GM23338 (cell line): ENCODE measurements at places on chromosomes 2 and 18. TPM values are rescaled to one million over a fixed set of nuclear protein-coding genes. Genes with fewer than 3 reads are reported as not detected.

LOXHD1 gene
- total RNA-seq = 0.16 and 0.17 TPM in 2 replicates

IL1A gene
- total RNA-seq = 0.19 and 0.73 TPM in 2 replicates

GREB1 gene
- total RNA-seq = 35.0 and 36.5 TPM in 2 replicates

COLEC11 gene
- total RNA-seq = 0.43 and 1.3 TPM in 2 replicates

CD8B2 gene
- total RNA-seq = not detected in 2 replicates

UGT1A4 gene
- not detected in 2 replicates for total RNA-seq

CCDC68 gene
- 1.2 and 1.6 TPM in 2 replicates for total RNA-seq

GPD2 gene
- total RNA-seq = 67.4 and 83.2 TPM in 2 replicates

OTX1 gene
- total RNA-seq = 0.74 and 1.3 TPM in 2 replicates

HEATR5B gene
- 13.7 and 18.8 TPM in 2 replicates for total RNA-seq

ZNF514 gene
- 5.7 and 7.2 TPM in 2 replicates for total RNA-seq

BOLL gene
- total RNA-seq = 0.04 TPM in 1 of 2 replicates, not detected in the other

RAB17 gene
- 21.4 and 26.9 TPM in 2 replicates for total RNA-seq

HJURP gene
- 49.2 and 54.8 TPM in 2 replicates for total RNA-seq

SFTPB gene
- total RNA-seq = not detected in 2 replicates

IL18RAP gene
- total RNA-seq = not detected in 2 replicates

TBR1 gene
- total RNA-seq = not detected in 2 replicates

ASXL3 gene
- total RNA-seq = 1.4 and 2.6 TPM in 2 replicates

ITGA4 gene
- 2.4 and 4.6 TPM in 2 replicates for total RNA-seq

MARCO gene
- total RNA-seq = not detected in 2 replicates

DES gene
- total RNA-seq = 2.0 and 6.1 TPM in 2 replicates

SDC1 gene
- 40.6 and 43.0 TPM in 2 replicates for total RNA-seq

SATB2 gene
- 5.7 and 6.0 TPM in 2 replicates for total RNA-seq

LYG1 gene
- 0.35 TPM in 1 of 2 replicates, not detected in the other for total RNA-seq

DNA sequence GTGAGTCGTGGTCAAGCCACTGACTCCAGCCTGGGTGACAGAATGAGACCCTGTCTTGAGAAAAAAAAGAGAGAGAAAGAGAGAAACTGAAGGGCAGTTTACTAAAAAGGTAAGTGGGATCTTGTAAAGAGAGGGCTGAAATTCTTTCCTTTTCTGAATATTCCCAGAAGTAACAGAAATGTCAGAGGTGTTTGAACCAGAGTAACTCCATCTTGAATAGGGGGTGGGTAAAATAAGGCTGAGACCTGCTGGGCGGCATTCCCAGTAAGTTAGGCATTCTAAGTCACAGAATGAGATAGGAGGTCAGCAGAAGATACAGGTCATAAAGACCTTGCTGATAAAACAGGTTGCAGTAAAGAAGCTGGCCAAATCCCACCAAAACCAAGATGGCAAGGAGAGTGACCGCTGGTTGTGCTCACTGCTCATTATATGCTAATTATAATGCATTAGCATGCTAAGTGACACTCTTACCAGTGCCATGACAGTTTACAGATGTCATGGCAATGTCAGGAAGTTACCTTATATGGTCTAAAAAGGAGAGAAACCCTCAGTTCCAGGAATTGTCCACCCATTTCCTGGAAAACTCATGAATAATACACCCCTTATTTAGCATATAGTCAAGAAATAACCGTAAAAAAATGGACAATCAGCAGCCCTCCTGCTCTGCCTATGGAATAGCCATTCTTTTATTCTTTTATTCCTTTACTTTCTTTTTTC, 1334.3 kb upstream of the ZEB2 start:
- DNase-seq = no peak

DNA sequence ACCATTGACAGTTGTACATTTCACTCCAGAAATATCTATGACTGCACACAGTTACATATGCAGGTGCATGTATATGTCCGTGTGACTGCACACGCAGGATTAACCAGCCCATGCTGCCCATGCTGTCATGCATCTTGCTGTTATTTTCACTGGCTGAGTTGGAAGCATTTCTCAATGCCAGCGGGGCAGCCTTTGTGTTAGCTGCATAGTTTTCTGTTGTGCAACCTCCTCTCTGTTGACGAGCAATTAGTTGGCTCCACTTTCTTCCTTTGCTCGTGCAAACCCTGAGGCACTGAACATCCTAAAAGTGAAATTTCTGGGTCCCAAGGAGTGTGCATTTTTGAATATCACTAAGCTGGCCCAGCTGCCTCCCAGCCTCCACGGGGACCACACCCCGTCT, 133.4 kb upstream of the GLI2 start:
- DNase-seq = no peak

- peak; percentile 41 for DNase-seq
Measured at GRCh38 chr2:28457237-28457636, 38.6 kb upstream of the PLB1 start.

DNA sequence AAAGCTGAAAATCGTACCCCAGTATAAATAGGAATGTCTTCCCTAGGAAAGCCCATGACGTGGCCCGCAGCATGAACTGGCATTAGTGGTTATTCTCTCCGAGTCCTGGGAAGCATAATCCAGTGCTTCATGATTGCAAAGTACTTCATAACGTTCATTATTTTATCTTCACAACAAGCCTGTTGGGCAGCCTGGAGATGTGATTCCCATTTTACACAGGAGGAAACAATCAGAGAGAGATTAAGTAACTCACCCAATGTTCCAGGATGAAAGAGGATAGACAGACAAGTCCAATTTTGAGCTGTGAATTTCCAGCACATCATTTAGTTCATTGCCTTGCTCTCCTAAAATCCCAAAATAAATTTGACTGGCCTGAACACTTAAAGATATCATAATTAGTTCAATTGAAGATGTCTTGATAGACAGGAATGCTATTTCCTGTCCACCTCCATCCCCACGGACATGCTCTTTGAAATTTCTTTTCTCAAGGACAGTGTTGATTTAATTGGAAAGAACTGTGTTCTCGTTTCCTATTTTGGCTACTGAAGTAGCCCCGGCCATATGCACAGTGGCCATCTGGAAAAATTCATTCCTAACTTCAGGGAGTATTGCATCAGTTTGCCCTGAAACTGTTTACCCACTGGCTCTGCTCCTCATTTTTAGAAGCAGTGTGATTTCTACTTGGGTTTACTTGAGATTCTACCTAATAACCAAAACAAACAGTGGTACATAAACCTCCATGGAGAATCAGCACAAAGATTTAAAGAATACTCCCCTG, 93.9 kb downstream of the VWC2L start:
- DNase-seq = no peak

- no peak for DNase-seq
Measured at GRCh38 chr2:76829374-76830234, 692.6 kb downstream of the LRRTM4 start.

GRCh38 chr18:50441016-50441415, 66.2 kb downstream of the SKA1 start:
- DNase-seq = no peak

DNA sequence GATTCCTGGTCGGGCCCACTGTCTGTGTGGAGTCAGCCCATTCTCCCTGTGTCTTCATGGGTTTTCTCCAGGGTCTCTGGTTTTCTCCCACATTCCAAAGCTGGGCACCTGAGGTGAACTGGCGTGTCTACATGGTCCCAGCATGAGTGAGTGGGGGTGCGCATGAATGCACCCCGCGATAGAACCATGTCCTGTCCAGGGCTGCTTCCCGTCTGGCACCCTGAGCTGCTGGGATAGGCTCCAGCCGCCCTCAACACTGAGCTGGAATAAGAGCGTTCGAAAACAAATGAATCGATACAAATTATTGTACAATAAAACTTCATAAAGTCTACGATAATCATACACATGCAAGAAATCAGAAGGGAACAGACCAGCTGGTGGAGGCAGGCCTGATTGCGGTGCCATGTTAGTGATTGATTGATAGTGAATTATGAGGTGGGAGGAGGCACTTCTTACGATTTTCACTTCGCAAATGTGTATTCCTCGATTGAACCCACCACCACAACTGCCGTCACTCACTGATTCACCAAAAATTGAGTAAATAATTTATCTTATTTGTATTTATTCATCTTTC, 186.6 kb downstream of the MGAT5 start:
- DNase-seq = no peak

GRCh38 chr2:172227719-172228118, 125.0 kb upstream of the DLX2 start:
- no peak for DNase-seq

GRCh38 chr2:239951825-239952224, 73.3 kb downstream of the NDUFA10 start:
- no peak for DNase-seq

- no peak for DNase-seq
Measured at GRCh38 chr2:100992262-100992661, 9.8 kb upstream of the RPL31 start.

GRCh38 chr2:210099940-210100339, 71.3 kb downstream of the KANSL1L start:
- peak; percentile 69 for DNase-seq

- DNase-seq = no peak
Measured at GRCh38 chr2:138600732-138601457, 99.3 kb downstream of the SPOPL start.

GRCh38 chr2:174792309-174793025, 28.2 kb upstream of the CHRNA1 start:
- DNase-seq = no peak

- no peak for DNase-seq
Measured at GRCh38 chr2:229335877-229336346, 64.8 kb upstream of the PID1 start.

DNA sequence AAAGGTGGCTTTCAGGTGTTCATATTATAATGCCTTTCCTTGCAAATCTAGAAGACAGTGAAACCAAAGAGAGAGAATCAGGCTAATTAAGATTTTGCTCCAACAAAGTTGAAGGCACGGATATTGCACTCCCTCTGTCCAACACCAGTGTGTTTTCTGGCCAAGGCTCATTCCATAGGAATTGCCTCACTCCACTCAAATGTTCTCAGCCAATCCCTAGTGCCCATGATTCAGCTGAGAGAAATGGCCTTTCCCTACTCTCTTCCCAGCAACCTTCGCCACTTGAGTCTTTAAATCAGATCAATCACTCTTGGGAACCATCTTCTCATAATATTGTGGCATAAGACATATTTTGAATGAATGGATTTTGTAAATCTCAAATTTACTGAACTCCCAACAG, 768.2 kb upstream of the ACVR2A start:
- DNase-seq = no peak

GRCh38 chr2:177338177-177338721, 54.3 kb upstream of the AGPS start:
- DNase-seq = no peak

- peak; percentile 75 for DNase-seq
Measured at GRCh38 chr18:961644-962355, 57.1 kb downstream of the ADCYAP1 start.

- no peak for DNase-seq
Measured at GRCh38 chr2:75820693-75821092, 110.0 kb upstream of the GCFC2 start.

DNA sequence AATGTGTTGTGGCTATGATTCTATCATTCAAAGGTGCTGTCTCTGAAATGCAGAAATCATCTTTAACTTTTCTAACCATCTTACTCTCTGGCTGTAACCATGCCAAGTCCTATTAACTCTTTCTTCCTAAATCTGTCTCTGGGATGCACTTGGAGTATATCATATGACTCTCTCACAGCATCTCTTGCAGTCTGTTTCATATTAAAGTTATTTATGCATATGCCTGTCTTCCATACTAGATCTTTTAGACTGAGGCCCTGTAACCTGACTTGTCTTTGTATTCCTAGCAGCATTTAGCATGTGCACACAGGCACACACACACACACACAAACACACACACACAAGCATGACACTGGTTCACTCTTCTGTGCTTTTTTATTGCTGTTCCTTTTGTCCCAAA, 320.6 kb downstream of the ETAA1 start:
- no peak for DNase-seq

- DNase-seq = peak; percentile 77
Measured at GRCh38 chr2:211085056-211085680, 528.8 kb downstream of the CPS1 start.

DNA sequence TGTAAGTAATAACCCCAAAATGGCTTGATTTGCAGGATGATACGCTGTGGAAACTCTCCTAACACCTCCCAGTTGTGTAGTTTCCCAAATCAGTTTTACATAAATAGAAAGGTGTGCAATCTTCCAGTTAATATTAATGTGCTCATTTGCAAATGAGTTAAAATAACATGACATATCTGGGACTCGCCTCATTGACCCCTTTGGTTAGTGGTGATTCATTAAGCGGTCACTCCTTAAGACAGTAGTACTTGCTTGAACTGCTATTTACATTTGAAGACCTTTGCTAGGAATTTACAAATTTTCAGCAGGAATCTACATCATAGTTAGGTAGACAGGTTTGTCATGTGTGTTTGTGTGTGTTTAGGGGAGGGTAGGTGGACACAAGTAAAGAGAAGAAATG, 1367.7 kb upstream of the CELF4 start:
- no peak for DNase-seq

DNA sequence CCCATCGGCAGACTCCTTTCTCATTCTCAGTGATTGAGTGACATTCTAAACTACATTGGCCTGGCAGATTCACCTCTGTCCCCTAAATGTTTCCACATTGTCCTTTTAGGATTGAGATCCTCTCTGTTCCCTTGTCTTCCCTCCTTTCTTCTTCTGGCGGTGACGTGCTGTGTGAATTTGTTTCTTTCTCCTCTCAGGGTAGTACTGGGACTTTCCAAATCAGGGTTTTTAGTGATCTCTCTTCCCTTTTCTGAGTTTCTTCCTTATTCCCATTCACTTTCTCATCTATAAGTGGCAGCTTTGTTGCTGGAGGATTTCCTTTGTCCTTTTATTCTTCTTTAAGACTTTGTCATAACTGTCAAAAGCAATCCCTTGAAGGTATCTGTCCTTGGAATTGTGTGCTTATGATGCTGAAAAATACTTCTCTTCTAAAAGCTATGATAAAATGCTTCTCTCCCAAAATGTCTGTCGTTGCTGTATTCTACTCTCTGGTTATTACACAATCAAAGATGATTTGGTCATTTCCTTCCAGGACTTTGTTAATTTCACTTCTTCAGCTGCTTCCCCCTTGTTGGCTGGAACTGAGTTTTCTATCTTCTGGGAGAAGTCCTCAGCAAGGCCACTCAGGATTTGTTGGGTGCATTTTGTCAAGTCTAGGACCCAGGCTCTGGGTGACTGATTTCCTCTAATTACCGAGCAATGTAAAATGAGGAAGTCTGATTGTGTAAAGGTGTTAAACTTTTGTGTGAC, 4.9 kb upstream of the IL1B start:
- no peak for DNase-seq

GRCh38 chr18:78136986-78137385, 842.6 kb upstream of the SALL3 start:
- DNase-seq = no peak

- peak; percentile 55 for DNase-seq
Measured at GRCh38 chr2:66426244-66427111, 8.4 kb upstream of the MEIS1 start.
